NCI-H446 treated with DMSO at 0.1 percent for 48 hours (cell line): ENCODE measurements at places on chromosomes 2 and 18.

GRCh38 chr2:98084869-98085238 lies 2.1 kb upstream of the VWA3B start:
- no peak for DNase-seq

GRCh38 chr18:57431002-57431382 lies 4.2 kb upstream of the ONECUT2 start:
- no peak for DNase-seq

DNA sequence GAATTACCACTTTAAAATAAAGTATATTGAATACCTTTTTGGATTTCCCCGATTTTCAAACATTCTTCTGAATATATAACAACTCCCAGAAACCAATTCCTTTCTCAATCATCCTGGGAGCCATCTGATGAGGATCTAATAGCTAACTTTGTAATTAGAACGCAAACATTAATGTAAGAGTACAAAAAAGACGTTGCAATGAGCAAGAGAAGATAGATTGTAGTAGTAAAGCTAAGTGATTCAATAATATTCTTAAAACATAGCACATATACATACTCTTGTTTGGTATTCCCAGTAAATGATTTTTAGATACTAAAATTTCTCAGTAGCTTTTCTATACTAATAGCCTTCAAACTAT lies 1.1 kb downstream of the ABCA12 start:
- DNase-seq, result no peak

DNA sequence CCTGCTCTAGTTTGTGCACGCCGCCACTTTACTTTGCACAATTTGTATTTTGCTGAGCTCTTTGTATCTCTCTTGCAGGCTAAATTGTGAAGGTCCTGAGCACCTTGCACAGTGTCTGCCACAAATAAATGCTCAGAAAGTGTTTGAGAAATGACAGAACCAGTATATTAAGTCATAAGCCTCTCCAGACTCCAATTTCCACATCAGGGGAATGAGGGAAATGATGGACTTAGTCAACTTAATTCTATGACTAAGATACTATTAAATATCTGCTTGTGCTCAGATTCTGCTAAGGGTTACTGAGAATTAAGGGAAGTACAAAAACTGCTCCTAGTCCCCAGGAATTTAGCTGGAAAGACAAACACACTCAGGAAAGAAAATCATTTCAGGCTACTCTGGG lies 239.1 kb upstream of the SLC14A2 start:
- no peak for DNase-seq

DNA sequence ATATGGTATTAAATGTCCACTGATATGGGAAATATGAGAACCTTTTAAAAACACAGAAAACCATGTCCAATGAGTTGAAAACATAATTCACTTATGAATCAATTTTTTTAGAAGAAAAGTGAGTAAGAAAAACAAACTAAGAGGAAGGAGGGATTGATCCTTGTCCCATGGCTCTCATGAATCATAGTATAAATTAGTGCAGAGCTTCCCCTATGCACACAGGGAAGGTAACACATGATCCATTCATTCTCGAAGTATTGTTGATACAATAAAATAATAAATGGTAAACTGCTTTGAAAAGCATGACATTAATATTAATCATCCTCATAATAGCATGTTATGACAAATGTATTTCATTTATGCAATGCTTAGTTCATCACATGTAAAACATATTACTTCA lies 872.0 kb upstream of the CNTNAP5 start:
- no peak for DNase-seq

DNA sequence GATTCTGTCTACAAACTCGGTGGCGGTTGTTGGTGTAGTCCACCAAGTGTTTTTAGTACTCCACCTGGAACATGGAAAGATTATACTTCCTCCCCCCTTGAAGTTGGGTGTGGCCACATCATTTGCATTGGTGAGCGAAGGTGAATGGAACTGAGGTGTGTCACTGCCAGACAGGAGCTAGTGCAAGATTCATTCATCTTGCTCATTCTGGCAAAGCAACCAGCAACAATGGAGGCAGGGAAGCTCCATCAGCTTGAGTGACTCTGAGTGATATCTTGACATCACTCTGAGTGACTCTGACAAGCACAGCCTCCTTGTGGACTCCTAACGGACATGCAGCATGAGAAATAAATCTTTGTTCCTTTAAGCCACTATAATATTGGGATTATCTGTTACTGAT lies 54.7 kb upstream of the SLC1A4 start:
- no peak for DNase-seq

GRCh38 chr2:203209538-203209937 lies 29.3 kb upstream of the CYP20A1 start:
- DNase-seq, result no peak

GRCh38 chr2:151861174-151861573 lies 33.0 kb upstream of the ARL5A start:
- DNase-seq, result no peak
